ENCODE measurements at places on chromosomes 6 and 20.

DNA sequence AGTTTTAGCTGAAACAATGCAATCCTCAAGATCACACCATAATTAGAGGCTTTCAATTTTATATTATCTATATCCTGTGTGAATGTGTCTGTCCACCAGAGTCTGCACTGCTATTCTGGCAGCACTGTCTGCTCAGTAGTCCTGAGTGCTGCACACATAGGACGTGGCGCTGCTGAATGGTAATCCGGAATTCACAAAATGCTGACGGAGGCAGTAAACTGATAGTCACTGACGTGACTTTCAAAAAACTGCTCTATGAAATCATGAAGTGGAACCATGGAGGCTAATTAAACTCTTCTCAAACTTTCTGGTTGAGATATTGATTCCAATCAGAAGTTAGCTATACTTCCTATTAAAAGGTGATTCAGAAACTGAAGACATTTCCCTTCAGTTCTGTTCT is 190.8 kb upstream of the NOX3 start:
- no peak for DNase-seq

DNA sequence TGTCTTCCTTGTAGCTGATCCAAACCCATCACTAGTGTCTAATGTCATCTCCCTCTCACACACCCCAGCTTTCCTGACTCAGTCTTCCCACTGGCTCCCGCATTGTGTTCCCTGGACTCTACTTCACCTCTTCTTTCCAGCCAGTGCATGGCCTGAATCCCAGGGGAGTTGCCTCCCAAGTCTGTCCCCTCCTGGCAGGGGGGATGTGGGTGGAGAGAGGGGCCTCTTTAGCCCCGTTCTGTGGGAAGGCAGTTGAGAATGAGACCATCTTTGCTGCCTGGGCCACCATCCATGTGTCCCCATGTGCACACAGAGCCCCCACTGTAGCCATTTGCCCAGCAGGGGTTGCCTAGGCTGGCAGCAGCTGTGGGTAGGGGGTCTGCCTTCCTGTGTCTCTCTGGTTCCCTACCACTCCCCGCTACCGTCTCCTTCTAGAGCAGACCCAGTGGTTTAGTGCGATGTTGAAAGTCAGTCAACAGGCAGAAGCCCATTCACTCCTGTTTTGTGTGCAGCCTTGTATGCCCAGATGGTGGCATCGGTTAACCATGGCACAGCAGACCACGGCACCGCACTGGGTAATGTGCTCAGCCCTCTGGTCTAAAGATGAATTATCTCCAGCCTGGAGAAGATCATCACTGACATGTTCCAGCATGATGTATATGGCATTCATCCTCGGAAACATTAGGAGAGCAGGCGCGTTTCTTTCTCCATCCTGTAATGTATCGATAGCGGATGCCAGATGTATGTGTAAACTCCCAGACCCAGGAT is 178.8 kb upstream of the SNX9 start:
- no peak for DNase-seq

GRCh38 chr20:36654506-36654905 is 8.5 kb upstream of the SLA2 start:
- DNase-seq, result no peak

GRCh38 chr6:15369838-15370237 is 124.0 kb downstream of the JARID2 start:
- DNase-seq, result no peak

DNA sequence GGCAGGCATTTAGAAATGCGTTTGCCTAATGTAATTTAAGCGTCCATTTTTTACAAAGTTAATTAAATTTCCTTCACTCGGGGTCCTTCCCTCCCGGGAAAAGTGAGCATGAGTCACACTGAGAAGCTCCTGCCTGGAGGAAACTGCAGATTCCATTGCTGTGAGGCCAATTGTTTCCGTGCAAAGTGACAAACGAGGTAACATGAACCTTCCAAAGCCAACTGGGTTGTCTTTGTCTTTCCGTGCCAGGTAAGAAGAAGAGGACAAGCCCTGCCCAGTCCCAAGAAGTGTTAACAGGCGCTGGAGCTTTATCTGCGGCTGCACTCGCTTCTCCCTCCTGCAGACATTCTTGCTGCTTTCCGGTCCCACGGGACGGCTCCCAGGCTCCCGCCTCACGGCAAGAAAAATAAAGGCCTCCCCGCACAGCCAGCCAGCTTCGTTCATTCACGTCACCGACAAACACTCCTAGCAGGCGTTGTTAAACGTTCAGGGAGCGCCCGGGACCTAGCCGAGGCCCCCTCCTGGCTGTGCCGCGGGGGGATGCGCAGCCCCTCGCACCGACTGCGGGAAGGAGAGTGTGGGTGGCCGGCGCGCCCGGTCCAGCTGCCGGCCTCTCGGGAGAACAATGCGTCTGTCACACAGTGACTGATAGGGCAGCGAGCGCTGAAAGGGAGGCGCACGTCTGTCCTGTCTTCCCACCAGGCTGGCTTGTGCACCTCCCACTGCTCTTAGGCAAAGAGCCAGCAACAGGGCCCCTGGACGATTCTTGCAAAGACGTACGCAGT is 61.5 kb upstream of the HDDC2 start:
- DNase-seq, result no peak

- DNase-seq, result no peak
Measured at GRCh38 chr6:55869674-55870073, 5.7 kb downstream of the BMP5 start.
